ENCODE measurements at places on chromosomes 5 and 9.

DNA sequence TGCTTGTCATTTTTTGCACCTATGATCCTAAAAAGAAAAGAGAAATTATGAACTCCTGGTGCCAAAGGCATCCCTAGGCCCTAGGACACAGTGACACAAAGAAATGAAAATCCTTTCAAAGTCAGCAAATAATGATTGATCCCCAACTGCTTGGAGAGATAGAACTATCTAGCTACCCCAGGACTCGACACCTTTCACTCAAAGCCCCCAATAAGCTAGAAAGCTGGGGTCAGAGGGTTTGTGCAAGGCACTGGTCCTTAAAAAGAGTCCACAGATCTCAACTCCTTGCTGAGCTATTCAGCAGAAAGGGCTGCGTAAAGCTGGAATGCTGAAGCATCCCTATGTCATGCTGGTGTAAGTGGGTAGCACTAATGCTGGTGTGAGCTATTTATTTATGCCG lies 31.8 kb upstream of the MAP1B start:
- DNase-seq = no peak

DNA sequence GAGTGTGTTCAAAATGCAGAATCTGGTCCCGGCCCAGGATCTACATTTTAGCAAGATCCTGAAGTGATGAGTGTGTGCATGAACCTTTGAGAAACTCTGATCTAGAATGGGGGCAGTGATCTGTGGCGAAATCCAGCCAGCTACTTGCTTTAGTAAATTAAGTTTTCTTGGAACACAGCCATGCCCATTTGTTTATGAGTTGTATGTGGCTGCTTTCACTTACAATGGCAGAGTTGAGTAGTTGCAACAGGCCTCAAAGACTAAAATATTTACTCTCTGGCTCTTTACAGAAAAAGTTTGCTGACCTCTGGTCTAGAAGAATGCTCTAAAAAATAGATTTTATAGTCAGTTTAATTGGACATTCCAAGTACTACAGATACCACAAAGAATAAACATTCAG lies 588.3 kb downstream of the BNC2 start:
- DNase-seq = no peak

DNA sequence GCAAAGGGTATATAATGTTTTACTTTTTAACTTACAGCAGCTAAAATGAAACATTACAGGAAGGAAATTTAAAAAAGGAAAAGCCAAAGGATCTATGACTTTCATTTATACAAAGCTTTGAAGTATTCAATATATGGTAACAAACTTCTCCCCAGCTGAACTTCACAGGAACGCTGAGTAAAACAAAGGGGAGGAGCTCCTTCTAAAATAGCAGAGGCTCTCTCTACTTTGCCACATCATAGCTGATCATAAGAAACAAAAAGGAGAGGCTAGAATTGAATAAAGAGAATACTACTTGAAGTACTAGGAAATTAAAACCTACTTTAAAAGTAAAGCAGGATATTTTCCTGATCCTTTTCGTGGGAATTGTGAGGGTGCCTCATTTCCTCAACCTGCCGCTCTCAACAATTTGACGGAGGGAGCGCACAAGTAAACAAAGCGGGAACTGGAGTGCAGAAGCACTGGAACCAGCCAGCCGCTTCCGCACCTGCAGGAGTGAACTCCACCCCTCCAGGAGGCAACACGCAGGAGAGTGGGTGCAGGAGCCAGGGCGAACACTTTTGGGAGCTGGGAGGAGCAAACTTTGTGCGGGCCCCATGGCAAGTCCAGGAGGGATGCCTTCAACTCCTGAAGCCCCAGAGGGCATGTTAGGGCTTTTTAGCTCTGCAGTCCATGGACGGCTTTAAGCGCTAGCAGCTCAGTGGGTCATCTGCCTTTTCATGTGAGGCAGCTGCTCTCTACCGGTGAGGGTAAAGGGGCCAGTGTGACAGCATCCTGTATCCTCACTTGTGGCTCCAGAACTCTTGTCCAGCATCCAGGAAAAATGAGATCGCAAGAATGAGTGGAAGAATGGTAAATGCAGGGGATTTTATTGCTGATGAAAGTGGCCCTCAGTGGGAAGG lies 757.4 kb downstream of the PTPRD start:
- DNase-seq = no peak

GRCh38 chr5:123455640-123456039 lies 32.4 kb upstream of the CEP120 start:
- no peak for DNase-seq

- DNase-seq = no peak
Measured at GRCh38 chr9:87884578-87885459, 2.1 kb downstream of the SPATA31E1 start.

- DNase-seq = no peak
Measured at GRCh38 chr5:96259151-96259772, 173.8 kb downstream of the PCSK1 start.

- no peak for DNase-seq
Measured at GRCh38 chr9:126162611-126163381, 163.8 kb upstream of the MVB12B start.

DNA sequence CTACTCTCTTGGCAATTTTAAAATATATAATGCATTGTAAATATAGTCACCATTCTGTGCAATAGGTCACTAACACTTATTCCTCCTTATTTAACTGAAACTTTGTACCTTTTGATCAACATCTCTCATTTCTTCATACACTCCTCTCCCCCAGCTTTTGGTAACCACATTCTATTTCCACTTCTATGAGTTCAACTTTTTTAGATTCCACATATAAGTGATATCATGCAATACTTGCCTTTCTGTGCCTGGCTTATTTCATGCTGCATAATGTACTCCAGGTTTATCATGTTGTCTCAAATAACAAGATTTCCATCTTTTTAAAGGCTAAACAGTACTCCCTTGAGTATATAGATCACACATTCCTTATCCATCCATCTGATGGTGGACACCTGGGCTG lies 188.8 kb downstream of the NXNL2 start:
- DNase-seq = no peak

GRCh38 chr5:110203661-110204060 lies 513.9 kb downstream of the MAN2A1 start:
- no peak for DNase-seq

GRCh38 chr5:100452126-100452525 lies 83.0 kb upstream of the FAM174A start:
- DNase-seq = no peak

Measured in stimulated activated CD8-positive, alpha-beta memory T cell treated with anti-CD3 and anti-CD28 coated beads, Interleukin-15, amount 100 ng/mL, for 4 hours (primary cell).